ENCODE measurements at places on chromosomes 7 and 10.

- DNase-seq = no peak
These were observed 197.3 kb downstream of the PRPF18 start for GRCh38 chr10:13784067-13784466.

- no peak for DNase-seq
These were observed 127.1 kb upstream of the MTPN start for GRCh38 chr7:136104269-136104603.

DNA sequence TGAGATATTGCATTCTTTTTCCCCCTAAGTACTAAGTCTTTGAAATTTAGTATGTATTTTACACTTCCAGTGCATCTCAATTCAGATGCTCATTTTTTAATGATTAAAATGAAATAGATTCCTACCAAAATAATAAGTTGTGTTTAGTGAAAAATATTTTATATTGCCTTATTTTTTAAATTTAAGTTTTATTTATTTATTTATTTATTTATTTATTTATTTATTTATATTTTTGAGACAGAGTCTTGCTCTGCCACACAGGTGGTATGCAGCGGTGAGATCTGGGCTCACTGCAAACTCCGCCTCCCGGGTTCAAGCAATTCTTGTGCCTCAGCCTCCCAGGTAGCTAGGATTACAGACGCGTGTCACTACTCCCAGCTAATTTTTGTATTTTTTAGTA, 95.5 kb downstream of the RPS24 start:
- no peak for DNase-seq

- DNase-seq = no peak
These were observed 11.3 kb upstream of the A1CF start for GRCh38 chr10:50896721-50897120.

DNA sequence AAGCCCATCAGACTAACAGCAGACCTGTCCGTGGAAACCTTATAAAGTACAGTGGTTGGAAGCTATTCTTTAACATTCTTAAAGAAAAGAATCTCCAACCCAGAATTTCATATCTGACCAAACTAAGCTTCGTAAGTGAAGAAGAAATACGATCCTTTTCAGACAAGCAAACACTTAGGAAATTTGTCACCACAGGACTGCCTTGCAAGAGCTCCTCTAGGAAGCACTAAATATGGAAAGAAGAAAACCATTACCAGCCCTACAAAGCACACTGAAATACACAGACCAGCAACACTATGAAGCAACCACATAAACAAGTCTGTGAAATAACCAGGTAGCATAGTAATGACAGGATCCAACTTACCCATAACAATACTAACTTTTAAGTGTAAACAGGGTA, 177.7 kb upstream of the PRSS1 start:
- DNase-seq = no peak

GRCh38 chr7:101315336-101315735, 6.3 kb downstream of the IFT22 start:
- DNase-seq = no peak

DNA sequence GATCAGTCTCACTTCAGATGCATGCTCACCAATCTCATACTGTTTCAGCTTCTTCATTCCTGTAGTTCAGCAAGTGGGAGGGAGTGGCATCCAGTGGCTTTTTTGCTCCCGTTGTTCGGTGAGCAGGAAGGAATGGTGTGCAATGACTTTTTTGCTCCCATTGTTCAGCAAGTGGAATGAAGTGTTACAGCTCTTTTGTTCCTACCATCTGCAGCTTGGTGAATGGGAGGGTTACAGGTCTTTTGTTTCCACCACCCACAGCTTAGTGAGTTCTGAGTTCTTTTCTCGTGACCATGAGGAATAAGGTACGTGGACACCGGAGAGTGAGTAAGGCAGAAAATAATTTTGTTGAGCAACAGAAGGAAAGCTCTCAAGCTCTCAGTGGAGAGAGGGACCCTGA, 363.6 kb downstream of the ATRNL1 start:
- DNase-seq = no peak

- no peak for DNase-seq
These were observed 18.8 kb upstream of the ZNF862 start for GRCh38 chr7:149819141-149819960.

DNA sequence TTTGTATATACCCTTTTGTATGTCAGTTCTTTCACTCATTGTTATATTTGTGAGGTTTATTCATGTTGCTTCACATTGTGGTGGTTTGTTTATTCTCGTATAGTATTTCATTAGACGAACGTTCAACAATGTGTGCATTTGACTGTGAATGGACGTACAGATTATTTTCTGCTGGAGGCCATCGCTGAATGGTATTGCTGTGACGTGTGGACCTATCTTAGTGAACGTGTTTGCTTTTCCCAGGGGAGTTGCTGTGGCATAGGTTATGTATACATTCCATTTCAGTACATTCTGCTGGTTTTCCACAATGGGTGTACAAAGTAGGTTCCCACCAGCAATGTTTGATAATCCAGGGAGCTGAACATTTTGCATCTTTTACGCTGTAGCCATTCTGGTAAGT, 31.1 kb upstream of the PLEKHS1 start:
- DNase-seq = no peak

GRCh38 chr7:135769005-135769802, 20.6 kb upstream of the FAM180A start:
- no peak for DNase-seq

DNA sequence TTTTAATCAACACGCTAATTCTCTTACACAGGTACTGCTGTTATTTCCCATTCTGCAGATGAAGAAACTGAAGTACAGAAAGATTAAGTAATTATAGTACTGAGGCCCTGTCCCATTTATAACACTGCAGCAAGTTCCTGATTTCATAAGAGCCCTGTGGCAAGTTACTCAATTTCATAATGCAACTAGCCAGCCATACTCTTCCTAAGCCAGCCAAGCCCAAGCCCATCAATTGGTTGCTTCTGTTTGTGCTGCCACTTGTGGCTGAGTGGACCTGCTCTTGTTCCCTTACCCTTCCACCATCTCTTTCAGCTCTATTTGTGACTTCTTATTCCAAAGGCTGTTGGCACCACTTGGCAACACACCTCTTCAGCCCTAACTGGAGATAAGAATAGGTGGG, 19.7 kb upstream of the PRPF18 start:
- no peak for DNase-seq

- no peak for DNase-seq
These were observed 59.7 kb downstream of the ELAPOR2 start for GRCh38 chr7:86999750-87000149.

DNA sequence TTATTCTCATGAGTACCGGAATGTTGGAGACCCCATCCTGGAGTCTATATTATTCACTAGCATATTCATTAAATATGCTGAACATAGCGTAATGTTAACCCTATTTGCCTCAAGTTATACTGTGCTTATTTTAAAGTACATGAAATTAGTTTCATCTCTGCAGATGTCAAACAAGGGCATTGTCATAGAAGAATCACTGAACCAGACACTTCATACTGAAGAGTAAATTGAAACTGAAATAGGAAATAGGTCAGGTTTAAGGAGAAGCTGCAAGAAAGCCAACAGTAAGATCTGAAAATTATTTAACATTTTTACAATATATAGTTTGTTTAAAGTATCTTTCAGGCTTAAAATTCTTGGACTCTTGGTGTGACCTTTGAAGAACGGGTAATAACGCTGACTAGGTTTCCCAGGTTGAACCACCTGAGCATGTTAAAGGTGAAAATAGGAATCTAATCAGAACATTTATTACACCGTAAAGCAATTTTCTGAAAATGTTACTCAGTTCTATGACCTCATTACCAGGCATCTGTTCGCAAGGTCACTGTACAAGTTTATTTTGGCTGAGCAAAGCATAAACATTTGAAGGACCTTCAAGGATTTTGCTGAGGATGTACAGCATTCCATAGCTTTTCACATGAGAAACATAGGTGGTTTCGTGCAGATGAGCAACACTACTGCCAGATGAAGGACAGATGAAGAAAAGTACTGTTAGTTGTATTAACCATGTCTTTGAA, 82.7 kb downstream of the REEP3 start:
- DNase-seq = no peak

DNA sequence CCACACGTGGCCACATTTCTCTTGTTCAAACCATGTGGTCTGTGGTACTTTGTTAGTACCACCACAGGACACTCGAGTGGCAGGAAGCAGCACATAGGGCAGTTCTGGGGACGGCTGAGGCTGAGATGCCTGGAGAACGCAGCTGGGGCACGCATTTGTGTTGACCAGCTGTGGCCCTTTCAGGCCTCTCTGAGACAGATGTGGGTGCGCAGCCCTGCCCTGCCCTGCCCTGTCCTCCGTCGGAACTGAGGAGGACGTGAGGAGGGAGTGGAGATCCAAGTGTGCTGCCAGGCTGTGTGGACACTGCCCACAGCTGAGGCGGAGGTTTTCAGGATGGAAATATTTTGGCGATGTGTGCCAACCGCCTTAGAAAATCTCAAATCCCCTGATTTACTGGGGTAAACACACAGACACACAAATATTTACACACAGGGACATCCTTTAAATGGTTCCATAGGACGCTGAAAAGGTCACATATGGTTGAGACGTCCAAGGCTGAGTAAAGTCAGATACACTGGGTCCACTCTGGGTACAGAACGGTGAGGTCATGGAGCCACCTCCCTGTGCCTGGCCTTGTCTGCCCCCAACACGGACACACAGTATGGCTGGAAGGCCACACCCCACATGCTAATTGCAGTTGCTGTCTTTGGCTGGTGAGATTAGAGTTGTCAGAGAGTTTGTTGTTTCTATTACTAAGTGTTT, 14.8 kb downstream of the BHLHA15 start:
- DNase-seq = no peak

GRCh38 chr10:64558094-64558835, 1037.1 kb downstream of the REEP3 start:
- DNase-seq = no peak

DNA sequence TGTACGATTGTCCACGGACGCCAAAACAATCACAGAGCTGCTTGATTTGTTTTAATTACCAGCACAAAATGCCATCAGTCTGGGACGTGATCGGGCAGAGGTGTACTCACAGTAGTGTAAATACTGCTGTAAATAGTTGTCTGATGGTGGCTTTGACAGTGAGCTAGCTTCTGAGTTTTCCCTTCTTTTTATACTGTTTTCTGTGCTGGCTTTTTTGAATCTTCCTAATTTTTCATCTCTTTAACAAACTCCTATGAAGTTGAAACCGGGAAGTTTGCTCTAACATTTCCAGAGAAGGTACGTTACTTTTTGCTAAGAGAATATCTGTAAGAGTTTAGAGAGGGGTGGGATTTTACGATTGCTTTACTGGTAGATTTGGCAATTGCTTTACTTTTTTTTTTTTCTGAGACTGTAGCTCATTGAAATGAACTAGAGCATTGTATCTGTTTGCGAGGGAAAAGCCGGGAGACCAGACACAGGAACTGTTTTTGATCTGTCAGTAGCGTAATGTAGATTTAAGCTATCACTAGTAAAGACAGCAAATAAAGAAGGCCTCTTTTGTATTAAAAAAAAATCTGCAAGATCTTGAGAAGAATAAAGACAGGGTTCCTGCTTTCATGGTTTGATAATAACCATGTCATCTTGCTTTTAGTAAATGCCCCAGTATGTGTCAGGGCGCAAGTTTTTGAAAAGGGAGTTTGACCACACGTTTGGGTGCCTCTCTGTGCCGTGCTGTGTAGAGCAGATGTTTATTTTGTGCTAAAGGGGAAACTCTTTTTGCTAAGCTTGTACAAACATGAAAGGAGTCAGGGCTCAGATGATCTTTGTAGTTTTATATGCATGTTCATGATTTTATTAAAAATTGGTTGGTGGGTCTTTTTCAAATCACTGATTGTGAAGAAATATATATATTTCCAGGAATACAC, 712 bp downstream of the FOXP2 start:
- no peak for DNase-seq

- peak; percentile 76 for DNase-seq
These were observed 463 bp upstream of the UPP1 start for GRCh38 chr7:48088559-48089045.

- no peak for DNase-seq
These were observed 2.0 kb downstream of the GRIFIN start for GRCh38 chr7:2474224-2474623.

- no peak for DNase-seq
These were observed 35.0 kb downstream of the AUTS2 start for GRCh38 chr7:69633122-69633831.

GRCh38 chr7:1330801-1331425, 98.2 kb downstream of the UNCX start:
- no peak for DNase-seq

GRCh38 chr10:51522858-51523257, 176.5 kb downstream of the CSTF2T start:
- DNase-seq = no peak

GRCh38 chr10:112299456-112299855, 16.3 kb downstream of the TECTB start:
- DNase-seq = no peak

DNA sequence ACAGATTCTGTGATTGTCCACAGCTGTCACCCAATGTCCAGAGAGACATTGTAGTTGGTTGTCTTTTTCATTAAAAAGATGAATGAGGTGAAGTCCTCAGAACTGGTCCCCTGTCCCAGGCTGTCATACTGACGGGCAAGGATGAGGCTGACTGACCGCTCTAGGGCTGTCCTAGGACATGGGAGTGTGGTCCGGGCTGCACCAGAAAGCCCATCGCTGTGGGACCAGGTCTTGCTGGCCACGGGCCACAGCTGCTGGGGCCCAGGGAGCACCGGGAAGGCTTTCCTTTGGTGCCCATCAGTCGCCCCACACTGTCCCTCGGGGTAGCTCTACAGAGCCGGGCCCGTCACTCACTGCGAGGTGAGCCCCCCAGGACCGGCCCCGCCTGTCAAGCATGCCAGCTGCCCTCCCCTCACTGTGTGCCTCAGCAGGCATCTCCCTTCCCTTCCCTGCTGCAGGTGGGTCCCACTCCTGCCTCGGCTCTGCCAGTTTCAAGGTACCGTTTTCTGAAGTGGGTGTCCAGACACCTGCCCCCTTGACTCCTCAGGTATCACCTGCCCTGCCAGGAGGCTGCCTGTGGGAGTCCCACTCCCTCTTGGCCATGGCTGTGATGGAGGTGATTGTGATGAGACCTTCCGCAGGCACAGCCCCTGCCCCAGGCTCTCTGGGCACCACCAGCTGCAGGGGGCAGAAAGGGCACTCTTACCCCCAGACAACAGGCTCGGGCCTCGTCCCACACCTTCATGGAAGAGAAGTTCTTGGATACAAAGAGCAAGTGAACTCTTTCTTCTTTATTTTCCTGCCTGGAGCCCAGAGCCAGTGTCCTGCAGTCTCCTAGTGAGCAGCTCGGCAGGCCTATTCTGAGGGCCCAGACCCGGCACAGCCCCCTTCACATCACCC, 21.7 kb downstream of the LRRC27 start:
- DNase-seq = no peak

GRCh38 chr10:131279516-131279915, 32.0 kb downstream of the TCERG1L start:
- no peak for DNase-seq

DNA sequence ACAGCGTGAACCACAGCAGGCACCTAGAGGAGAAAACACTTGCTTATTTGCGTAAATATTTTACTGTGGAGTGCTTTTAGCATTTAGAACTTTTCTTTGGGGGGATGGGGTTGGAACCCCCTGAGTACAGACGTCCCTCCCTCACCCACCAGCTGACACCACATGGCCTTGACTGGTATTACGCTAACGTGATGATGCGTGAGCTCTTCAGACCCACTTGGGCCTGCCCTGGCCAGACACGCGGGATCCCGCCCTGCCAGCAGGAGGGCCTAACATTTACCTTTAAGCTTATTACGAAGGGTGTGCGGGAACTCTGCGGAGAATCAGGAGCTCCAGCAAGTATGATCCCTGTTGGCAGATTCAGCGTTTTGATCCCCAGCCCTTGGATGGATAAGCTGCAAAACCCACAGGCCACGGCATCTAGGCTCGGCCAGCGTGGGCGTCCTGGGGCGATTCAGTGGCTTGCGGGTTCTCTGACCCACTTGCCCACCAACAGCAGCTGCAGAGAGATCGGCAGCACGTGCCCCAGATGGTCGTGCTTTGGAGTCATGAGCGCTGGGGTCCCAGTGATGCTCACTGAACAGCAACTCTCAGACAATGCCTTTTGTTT, 545.5 kb upstream of the FOXK1 start:
- DNase-seq = no peak
